ENCODE measurements at places on chromosomes 6 and 20. TPM values are rescaled to one million over a fixed set of nuclear protein-coding genes. Genes with fewer than 3 reads are reported as not detected.

The DPPA5 gene
- not detected for total RNA-seq

The ARG1 gene
- not detected for total RNA-seq

The MLIP gene
- total RNA-seq, result 1.9 TPM

The PACSIN1 gene
- total RNA-seq, result not detected

The TNFRSF6B gene
- total RNA-seq, result 15.2 TPM

The BHLHE23 gene
- not detected for total RNA-seq

The SALL4 gene
- total RNA-seq, result 0.04 TPM

The USP49 gene
- total RNA-seq, result 1.4 TPM

The GUCA1A gene
- total RNA-seq, result not detected

The E2F1 gene
- total RNA-seq, result 4.8 TPM

The HLA-DMB gene
- total RNA-seq, result 24.8 TPM

The ASIP gene
- total RNA-seq, result not detected

The EGFL8 gene
- 4.8 TPM for total RNA-seq

The PDE10A gene
- total RNA-seq, result 0.27 TPM

The BEND6 gene
- not detected for total RNA-seq

The MEA1 gene
- 56.6 TPM for total RNA-seq

The BCLAF1 gene
- total RNA-seq, result 73.2 TPM

The PKIB gene
- 4.5 TPM for total RNA-seq

The CAPN11 gene
- total RNA-seq, result not detected

The CYB5R4 gene
- 18.5 TPM for total RNA-seq

The THBS2 gene
- 26.1 TPM for total RNA-seq

The ETV7 gene
- 2.5 TPM for total RNA-seq

The SLC32A1 gene
- not detected for total RNA-seq

The SIRPB2 gene
- 2.3 TPM for total RNA-seq

The ZNF133 gene
- 10.1 TPM for total RNA-seq

The NFATC2 gene
- 0.83 TPM for total RNA-seq

The ADGB gene
- total RNA-seq, result not detected

The MYLK4 gene
- total RNA-seq, result 0.97 TPM

The UST gene
- total RNA-seq, result 2.9 TPM

The SLC26A8 gene
- not detected for total RNA-seq

The SLPI gene
- 1,637 TPM for total RNA-seq

The GHRH gene
- total RNA-seq, result not detected

All from esophagus squamous epithelium (tissue), 5 donors.